H7 (cell line): ENCODE measurements at places on chromosomes 3 and 15.
A peak's percentile ranks its signal among the peaks of the same experiment; 100 is the strongest.

- no peak for DNase-seq
Measured at GRCh38 chr3:107803170-107803569, 280.4 kb downstream of the BBX start.

DNA sequence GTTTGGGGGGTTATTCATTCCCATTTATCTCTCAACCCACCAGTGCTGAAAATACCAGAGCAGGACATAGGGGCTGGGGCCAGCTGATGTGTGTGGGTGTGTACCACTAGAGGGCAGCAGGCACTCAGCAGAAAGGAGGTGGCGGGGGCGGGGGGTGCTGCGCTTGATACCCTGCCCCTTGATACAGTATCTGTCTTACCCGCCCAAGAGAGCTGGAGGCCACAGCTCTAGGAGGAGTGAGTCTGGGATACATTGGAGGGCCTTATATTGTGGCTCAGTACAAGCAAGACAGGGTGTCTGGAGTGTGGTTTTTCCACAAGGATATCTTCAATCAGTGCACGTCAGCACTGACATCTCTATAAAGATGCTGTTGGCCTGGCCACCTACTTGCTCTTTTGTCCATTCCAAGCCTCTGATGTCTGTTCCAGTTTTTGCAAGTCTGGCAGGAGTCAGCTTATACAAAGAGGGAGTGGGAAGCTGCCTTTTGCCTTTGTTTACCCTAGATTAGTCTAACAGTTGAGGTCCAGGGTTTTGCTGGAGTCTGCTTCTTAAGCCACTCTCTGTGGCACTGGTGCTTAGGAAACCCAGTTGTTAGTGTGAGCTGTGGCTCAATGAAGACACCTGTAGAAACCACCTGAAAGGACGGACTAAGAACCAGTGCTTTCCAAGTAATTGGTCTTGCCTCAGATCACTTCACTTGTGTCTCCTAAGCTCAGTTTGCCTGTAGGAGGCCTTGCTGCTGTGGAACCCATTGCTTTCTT, 1.5 kb upstream of the RBM15B start:
- DNase-seq: peak; percentile 87

GRCh38 chr3:156646958-156647357, 27.4 kb upstream of the TIPARP start:
- no peak for DNase-seq

- DNase-seq: peak; percentile 80
Measured at GRCh38 chr3:134030379-134031347, 938 bp upstream of the SLCO2A1 start.
